ENCODE measurements at places on chromosomes 1 and 21.

- DNase-seq: no peak
Observed at GRCh38 chr1:89460325-89460724, 64.3 kb upstream of the LRRC8B start.

DNA sequence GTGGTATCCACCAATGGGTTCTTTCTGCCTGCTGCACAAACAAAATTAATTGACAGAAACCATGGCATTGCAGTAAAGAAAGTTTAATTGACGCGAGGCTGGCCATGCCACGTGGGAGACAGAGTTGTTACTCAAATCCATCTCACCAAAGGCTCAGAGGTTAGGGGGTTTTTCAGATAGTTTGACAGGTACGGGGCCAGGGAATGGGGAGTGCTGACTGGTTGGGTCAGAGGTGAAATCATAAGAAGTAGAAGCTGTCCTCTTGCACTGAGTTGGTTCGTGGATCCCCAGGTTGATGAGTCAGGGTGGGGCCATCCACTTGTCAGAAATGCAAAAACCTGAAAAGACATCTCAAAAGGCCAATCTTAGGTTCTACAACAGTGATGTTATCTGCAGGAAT, 941 bp upstream of the TBCE start:
- no peak for DNase-seq

- no peak for DNase-seq
Observed at GRCh38 chr1:167135281-167135840, 41.5 kb downstream of the STYXL2 start.

GRCh38 chr21:40146216-40146837, 279.1 kb downstream of the PCP4 start:
- no peak for DNase-seq

DNA sequence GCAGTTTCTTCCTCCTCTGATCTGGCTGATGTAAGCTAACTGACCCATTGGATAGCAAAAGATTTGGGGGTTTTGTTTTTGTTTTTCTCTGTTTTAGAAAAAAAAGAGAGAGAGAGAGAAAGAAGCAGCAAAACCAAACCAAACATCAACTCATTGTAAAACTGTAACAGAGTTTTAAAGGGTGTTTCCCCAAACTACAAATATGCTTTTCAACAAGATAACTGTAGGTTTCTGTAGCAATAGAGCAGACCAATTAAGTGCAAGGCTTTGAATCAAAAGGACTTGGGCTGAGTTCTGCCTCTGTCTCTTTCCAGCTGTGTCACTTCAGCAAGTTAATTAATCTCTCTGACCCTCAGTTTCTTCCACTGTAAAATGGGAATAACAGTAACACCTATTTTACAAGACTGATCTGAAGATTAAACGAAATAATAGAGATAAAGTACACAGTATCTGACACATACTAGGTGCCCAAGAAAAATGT, 44.5 kb downstream of the RRAGC start:
- no peak for DNase-seq

- DNase-seq: no peak
Observed at GRCh38 chr1:19220991-19221390, 10.9 kb upstream of the UBR4 start.
